ENCODE measurements at places on chromosomes 12 and 14.
A peak's percentile ranks its signal among the peaks of the same experiment; 100 is the strongest.

DNA sequence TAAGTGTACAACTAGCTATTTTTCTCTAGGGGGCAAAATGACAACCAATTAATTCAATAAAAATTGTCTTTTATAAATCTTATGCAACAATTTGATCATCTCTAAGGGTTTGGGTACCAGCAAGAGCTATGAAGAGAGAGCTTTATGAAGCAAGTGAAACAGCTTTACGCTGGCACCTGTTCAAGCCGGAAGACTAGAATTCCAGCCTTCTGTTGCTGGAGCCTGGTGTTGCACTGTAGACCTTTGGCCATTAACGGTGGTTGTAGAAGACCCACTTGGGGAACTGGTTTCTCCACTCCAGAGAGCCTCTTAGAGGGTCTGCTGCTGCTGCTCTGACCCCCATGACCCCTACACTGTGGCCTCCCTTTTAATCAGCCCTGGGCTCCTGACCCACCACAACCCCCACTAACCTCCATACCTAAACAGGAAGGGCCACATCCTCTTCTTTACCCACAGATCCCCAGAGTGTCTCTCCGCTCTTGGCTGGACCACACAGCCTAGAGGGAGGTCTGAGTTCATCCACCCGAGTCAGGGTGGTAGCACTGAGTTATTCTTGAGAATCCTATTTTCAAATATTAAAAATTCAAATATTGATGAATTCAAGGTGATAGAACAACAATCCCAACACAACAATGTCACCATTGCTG lies 54.6 kb upstream of the STON2 start:
- DNase-seq = no peak

- DNase-seq = peak; percentile 56
Measured at GRCh38 chr12:64611341-64612284, 1.3 kb downstream of the RASSF3 start.

DNA sequence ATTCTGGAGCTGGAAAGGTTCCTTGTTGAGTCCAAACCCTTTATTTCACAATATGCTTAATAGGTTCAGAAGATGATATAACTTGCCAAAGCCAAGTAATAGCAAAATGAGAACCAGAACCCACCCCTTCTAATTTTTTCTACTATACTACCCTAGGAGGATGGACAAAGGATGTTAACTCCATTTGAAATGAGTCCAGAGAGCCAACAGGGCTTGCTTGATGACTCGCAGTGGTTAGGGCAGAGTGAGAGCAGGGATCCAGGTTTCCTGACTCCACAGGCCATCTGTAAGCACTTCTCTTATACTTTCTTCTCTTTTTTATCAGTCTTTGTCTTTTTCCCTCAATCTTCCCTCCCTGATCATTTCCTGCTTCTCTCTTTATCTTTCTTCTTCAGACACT lies 668.1 kb downstream of the MED13L start:
- DNase-seq = no peak

DNA sequence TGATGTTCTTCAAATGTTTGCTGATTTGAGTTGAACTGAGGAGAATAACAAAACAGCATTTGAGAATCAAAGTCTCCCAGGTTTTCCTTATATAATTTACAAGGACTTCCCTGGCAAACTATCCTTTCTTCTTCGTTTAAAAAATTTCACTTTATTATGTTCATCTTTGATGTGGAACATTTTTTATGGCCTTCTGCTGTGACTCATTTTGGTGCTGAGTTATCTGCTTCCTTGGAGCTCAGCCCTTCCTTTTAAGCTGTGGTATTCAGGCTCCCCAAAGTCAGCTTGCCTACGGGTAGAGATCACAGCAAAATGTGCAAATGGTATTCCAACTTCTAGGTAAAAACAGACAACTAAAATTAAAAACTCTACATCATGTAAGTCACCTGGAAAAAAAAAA lies 1.4 kb upstream of the ANO4 start:
- no peak for DNase-seq

DNA sequence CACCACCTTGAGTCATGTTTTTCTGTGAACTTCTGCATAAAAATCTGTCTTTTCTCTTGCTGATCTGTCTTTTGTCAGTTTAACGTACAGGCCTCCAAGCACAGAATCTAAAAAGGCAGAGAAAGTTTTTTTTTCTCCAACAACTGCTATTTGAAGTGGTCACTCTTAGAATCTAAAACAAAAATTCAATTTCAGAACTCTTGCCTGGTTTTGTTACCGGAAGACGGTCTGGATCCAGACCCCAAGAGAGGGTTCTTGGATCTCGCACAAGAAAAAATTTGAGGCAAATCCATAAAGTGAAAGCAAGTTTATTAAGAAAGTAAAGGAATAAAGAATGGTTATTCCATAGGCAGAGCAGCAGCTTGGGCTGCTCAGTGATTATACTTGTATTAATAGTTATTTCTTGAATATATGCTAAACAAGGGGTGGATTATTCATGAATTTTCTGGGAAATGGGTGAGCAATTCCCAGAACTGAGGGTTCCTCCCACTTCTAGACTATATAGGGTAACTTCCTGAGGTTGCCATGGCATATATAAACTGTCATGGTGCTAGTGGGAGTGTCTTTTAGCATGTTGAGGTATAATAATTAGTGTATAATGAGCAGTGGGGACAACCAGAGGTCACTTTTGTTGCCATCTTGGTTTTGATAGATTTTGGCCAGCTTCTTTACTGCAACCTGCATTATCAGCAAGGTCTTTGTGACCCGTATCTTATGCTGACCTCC lies 150.0 kb upstream of the PLEKHA5 start:
- no peak for DNase-seq

DNA sequence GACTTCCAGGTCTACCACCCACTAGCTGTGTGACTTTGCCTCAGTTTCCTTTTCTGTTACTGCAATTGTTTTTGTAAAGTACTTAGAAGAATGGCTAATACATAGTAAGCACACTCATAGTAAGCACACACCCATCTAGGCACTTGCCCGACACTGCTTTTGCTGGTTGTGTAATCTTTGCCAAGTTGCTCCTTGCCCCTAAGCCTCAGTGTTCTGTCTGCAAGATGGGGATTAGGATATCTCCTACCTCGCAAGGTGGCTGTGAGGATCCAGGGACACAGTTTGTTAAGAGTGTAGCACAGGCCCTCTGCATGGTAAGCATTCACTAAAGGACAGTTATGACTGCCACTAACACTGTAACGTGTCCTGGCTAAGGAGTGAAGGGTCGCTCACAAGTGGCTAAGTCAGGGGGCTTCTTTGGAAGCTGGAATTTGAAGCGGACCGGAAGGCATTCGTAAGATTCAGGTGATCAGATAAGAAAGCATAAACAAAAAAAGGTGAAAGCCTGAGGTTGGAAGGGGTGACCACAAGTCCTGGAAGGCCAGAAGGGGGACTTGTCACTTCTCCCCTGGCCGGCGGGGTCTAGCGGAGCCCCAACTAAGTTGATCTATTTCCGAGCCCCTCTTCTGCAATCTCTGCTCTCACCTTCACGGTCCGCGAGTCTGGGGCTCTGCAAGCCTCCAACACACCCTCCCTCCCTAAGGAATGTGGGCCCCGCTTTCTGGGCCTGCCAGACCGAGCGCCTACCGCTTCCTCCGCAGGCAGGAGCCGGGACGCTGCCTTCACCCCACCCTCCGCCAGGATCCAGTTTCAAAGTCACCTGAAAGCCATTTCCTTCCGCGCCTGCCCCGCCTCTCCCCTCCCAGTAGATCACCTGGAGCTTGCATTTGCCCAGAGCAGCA lies 1.5 kb upstream of the PLEKHG3 start:
- no peak for DNase-seq

DNA sequence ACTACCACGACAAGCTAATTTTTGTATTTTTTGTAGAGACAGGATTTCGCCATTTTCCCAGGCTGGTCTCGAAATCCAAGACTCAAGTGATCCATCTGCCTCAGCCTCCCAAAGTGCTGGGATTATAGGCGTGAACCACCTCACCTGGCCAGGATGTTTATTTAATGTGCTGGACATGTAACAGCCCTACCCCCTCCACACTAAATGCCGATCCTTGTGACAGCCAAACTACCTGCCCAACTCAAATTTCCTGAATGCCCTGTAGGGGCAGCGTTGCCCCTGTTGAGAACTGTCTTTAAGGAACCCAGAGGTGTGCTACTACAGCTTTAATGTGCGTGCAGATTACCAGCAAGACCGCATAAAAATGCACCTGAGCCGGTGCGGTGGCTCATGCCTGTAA lies 48.1 kb downstream of the KCNK13 start:
- no peak for DNase-seq

DNA sequence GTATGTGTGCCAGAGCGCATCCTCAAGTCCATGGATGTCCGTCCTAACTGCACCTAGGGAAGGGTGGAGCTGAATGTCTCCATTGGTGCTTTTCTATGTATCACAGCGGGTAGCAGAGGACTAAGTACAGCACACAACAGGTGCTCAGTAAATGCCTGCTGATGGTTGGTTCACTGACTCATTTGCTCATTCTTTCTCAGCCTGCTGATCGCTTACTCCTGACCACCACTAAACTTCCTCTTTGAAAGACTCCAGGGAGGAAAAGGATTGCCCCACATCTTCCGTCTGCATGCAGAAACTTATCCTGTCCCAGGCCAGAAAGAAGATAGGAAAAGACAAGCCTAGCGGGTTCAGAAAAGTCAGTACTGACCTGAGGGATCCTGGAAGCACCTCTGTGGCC lies 66.3 kb downstream of the B4GALNT3 start:
- DNase-seq = no peak

GRCh38 chr14:102508410-102508773 lies 1.2 kb downstream of the ANKRD9 start:
- DNase-seq = no peak

All from ecto neural progenitor cell (in vitro differentiated cells).